ENCODE measurements at places on chromosomes 5 and 9.

GRCh38 chr5:558326-558725 lies 34.1 kb upstream of the SLC9A3 start:
- DNase-seq = no peak

DNA sequence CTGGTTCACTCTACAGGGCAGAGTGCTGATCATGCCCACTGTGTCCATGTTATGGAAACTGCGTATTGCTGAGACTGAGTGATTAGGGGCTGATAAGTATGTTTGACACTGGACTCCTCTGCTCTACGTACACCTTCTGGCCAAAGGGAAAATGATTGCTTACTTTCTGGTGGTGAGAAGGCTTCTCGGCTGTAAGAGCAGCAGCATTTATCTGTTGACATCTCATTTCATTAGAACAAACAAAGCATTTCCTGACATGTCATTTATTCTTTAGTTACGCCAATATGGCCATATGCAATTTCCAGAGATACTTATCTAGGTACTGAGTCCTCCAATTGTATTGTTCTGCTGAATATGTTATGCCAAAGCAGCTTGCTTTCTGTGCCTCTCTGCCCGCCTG lies 5.6 kb downstream of the FAXDC2 start:
- DNase-seq = no peak

GRCh38 chr5:55030676-55031369 lies 6.8 kb downstream of the GZMK start:
- DNase-seq = no peak

GRCh38 chr5:40736103-40736875 lies 19.5 kb downstream of the TTC33 start:
- DNase-seq = no peak

GRCh38 chr9:111986035-111986556 lies 89.5 kb downstream of the UGCG start:
- DNase-seq = no peak

DNA sequence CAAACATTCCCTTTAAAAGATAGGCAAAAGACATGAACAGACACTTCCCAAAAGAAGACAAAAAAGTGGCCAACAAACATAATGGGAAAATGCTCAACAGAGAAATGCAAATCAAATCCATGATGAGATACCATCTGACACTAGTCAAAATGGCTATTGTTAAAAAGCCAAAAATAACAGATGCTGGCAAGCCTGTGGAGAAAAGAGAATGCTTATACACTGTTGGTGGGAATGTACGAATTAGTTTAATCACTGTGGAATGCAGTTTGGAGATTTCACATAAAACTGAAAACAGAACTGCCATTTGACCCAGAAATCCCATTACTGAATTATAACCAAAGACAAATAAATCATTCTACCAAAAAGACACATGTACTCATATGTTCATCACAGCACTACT lies 58.3 kb upstream of the WDR41 start:
- DNase-seq = no peak
